ENCODE measurements at places on chromosomes 1 and 21.

- DNase-seq: no peak
Measured at GRCh38 chr1:165629151-165629550, 1.9 kb upstream of the MGST3 start.

DNA sequence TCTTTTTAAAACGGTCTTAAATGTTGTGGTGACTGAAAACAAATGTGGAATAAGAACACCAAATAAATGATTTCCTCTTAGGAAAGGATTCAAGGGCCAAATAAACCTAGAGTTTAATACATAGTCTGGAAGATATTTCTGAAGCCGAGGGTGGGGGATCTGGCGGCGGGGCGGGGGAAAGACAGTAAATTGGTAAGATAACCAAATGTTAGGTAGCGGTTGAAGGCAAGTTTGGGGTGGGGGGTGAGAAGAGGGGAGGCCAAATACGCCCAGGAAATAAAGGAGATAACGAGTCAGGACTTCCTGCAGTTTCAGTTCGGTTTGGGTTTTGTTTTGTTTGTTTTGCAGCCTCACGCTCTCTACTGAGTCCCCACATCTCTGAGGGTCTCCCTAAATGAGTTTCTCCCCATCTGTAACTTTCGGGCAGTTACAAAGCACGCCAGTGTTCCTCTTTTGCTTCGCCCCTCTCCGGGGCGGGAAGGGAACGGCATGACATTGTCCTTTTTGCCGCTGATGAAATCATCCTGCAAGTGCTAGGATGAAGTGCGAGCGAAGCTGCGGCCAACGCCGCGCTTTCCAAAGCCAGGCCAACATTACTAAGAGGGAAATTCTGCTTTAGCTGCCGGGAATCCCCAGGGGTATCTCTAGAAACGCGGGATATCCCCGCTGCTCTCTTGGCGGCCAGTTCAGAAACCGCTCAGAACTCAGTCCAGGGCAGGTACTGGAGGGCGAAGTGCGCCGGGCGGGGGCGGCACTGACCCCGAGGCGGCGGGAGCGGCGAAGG is 844 bp downstream of the NIBAN1 start:
- peak; percentile 16 for DNase-seq

DNA sequence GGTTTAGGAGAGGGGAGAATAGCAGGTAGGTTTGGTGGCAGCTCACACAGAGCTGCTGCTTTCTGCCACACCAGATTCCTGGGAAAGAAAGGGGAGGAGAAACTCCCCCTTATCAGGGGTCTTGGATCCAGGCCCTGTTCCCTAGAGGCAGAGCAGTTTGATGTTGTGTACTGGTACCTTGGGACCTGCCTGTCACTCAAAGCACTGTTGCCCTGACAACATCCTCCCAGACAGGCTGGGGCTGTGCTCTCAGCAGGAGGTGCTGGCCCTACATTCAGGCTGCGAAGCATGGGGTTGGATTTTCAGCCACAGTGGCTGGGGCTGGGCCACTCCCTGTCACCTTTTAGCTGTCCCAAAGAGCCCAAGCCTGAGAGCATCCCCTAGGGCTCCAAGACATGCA is 188.0 kb downstream of the GRIK3 start:
- peak; percentile 46 for DNase-seq

DNA sequence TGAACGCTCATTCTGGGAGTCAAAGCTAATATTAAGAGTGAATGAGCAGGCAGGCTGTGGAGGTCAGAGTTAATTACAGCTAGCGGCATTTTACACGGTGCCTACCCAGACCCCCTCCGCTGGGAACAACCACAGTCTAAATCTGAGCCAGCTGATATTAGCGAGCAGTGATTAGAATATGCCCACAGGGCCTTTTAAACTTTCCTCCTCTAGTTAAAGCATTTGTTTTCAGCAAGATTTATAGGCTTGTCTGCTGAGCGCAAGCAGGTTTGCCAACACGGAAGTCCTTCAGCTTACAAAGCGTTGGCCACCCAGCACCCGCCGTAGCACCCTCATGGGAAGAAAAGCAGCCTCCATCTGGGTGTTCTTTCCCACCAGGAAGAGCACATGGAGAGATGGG is 72.1 kb downstream of the LMX1A start:
- no peak for DNase-seq

GRCh38 chr1:84541679-84542078 is 32.6 kb downstream of the CTBS start:
- DNase-seq: no peak

DNA sequence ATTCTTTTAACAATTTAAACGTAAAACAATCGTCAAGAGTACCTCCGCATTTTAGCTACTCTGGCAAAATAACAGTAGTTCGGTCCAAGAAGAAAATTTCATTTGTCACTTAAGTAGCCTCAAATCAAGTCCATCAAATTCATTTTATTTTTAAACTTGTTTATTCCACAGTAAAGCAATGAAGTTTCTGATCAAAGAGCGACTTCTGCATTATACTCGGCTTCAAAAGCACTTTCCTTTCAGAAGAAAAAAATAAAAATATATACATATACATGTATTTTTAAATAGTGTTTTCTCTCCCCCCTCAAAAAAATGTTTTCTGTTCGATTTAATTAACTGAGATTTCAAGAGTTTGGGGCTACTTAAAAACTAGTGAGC is 115.0 kb downstream of the RERE start:
- no peak for DNase-seq

DNA sequence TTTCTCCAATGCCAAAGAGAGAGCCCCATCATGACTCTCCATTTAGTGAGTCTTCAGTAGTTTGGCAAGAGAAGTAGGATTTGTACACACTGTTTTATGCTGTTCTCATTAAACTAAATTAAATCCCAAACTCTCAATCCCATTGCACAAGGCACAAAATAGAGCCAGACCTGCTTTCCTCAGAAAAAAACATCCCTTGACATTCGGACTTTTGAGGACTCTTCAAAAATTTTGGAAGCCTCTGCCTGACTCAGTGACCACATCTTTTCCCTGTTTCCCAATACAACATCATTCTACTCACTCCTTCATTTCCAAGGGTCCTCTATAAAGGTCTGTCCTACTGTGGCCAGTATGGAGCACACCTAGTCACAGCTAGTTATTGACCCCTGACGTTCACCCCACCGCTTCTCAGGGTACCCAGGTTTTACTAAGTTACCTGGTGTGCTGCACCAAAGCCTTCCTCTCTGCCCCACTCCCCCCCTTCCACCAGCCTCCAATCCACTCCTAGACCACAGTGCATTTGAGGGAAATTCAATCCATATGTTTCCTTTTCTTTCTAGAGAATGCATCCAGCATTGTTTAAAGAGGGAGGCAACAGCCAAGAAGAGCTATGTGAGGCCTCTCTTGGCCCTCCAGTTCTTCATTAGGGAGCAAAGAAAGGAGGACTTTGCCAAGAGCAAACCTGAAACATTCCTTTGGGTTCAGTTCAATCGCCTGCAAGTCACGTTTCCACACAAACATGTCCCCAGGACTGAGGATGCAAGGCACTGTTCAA is 428.7 kb downstream of the PLPP3 start:
- no peak for DNase-seq

DNA sequence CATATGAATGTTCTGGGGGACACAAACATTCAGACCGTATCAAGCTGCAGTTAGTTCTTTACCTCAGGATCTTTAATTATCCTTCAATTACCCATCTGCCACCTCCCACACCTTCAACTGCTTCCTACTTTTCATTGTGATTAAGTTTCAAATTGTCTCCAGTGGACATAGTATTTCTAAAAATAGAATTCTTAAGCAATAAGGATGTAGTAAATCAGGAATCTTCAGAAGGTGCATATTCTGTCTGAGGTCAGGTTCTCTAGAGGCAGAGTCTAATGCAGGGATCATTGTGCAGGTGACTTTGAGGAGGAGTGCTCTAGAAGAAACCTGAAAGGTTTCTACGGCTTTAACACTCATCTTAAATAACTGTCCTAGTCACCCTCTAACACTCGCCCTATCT is 102.6 kb upstream of the PPP2R5A start:
- DNase-seq: no peak

- no peak for DNase-seq
Measured at GRCh38 chr1:29237852-29238619, 1.7 kb downstream of the PTPRU start.

DNA sequence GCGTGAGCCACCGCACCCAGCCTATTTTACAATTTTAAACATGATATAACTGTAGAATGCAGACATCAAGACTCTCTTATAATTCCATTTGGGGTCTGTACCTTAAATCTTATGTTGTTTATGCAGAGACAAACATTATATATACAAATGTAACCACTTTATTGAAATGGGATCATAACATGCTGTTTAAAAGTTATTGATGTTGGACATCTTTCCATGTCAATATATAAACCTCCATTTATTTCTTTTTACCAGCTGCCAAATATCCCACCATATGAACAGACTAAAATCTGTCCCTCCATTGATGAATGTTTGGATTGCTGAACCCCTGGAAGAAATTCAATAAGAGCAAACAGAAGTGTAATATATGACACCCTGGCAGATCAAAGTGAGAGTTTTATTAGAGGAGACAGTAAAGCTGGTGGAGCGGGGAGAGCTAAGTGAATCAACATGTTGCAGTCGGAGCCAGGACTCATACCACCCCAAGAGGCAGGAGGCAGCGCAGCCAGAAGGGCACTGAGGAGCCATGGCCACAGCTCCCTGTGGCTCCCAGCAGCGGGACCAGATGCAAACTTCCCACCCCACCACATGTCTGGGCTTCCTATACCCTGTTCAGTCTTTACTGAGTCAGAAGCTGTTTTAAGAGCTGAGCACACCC is 4.7 kb upstream of the PCSK9 start:
- no peak for DNase-seq

GRCh38 chr1:79323239-79324025 is 316.9 kb upstream of the ADGRL4 start:
- DNase-seq: no peak

DNA sequence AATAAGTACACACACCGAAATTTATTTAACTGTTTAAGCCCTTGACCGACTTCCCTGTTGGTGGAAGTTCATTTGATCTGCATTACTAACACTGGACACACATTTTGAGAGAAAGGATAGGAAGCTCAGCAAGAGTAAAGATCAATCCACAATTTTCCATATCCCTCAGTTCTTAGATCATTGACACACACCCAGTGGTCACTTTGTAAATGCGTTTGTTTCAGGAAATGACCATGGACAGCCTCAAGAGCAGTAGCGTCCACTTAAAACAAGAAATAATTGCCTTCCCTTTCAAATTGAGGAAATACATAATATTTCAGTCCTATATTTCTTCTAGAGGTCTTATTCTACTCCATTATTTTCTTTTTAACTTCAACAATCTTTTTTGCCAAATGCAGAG is 511.5 kb upstream of the PTBP2 start:
- DNase-seq: no peak

DNA sequence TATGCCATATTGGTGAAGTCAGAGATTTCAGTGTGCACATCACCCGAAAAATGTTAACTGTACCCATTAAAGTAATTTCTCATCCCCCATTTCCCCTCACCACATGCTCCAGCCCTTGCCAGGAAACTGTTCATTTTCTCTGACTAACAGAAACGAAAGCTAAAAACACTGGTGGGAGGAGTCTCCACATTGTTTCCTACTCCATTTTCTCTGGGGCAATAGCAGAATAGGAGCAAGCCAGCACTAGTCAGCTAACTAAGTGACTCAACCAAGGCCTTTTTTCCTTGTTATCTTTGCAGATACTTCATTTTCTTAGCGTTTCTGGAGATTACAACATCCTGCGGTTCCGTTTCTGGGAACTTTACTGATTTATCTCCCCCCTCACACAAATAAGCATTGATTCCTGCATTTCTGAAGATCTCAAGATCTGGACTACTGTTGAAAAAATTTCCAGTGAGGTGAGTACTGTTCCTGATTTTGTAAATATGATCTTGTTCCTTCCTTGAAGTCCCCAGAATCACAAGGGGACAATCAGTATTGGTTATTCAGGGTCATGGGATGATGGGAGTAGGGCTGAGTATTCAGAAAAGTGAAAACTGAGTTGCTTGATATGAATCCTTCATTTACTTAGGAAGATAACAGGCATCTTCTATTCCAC is at the start of gene IFI16:
Gene IFI16, plus strand, starts transcription at position 204 of the 658 bp plus-strand sequence. CDS start 4,774 bp downstream, outside the sequence.
- DNase-seq: no peak

DNA sequence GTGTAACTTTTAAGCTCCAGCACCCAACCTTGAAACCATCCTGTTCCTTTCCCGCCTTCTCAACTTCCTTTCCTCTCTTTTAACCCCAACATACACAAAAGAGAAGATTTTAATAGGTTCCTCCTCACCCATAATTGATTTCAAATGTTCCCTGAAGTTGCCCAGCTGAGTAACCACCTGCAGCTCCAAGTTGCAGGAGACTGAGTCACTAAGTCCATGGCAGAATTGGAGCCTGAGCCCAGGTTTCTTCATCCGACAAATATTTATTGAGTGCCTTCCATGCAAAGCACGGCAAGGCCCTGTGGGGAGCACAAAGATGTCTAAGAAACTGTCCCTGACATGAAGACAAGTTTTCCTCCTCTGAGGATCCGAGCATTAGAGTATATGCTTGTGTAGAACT is 97.7 kb downstream of the PAPPA2 start:
- DNase-seq: no peak

DNA sequence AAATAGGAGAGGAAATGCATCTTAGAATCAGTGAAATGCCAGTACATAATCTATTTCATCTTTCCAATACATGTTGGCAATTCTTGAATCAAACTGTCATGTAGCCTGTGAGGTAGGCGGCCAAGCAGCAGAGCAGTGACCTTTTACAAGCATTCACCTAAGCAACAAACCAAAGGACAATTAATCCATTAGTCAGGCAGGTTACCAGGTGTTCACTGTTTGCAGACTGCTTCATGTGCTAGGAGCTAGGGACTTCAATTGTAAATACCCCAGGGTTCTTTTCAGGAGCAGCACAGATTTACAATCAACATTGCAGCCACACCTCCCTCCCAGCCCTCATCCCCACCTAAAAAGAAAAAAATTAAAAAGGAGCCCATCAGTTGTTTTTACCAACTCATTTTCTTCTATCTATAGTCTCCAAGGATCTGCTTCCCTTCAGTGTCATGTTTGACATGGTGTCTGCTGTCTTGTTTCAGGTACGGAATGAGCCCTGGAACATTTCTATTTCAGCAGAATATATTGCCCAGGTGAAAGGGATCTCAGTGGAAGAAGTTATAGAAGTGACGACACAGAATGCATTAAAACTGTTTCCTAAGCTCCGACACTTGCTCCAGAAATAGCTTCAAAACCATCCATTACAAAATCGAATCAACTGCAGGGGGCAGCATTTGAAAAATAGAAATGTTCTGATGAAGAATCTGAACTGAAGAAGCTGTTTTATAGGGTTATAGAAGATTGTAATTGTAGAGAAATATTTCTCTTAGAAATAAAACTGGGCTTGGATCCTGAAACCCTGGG is 23.0 kb downstream of the TATDN3 start:
- DNase-seq: peak; percentile 29
